ENCODE measurements at places on chromosomes 3 and 15. TPM values are rescaled to one million over a fixed set of nuclear protein-coding genes. Genes with fewer than 3 reads are reported as not detected.

Gene RHCG
- 1.7 TPM for total RNA-seq

Gene CCR9
- total RNA-seq: not detected

Gene IGSF10
- 0.74 TPM for total RNA-seq

Gene UROC1
- total RNA-seq: not detected

Gene RBM15B
- total RNA-seq: 24.8 TPM

Gene PLA1A
- total RNA-seq: under 0.01 TPM

Gene C3orf20
- total RNA-seq: not detected

Gene PAQR5
- total RNA-seq: 1.5 TPM

Gene IMPG2
- total RNA-seq: 1.7 TPM

Gene ADGRG7
- under 0.01 TPM for total RNA-seq

Gene ARL14
- not detected for total RNA-seq

Gene SGO1
- total RNA-seq: 2.0 TPM

Gene MAGEL2
- total RNA-seq: 2.0 TPM

Gene ARGFX
- not detected for total RNA-seq

Gene STRA6
- total RNA-seq: 4.4 TPM

Measured in temporal lobe (tissue), 4 donors.